ENCODE measurements at places on chromosomes 13 and 19.

GRCh38 chr13:112918746-112919145 is 50.3 kb upstream of the MCF2L start:
- DNase-seq: no peak

- DNase-seq: no peak
Observed at GRCh38 chr13:48231080-48231479, 1.9 kb upstream of the ITM2B start.

- DNase-seq: no peak
Observed at GRCh38 chr13:49893591-49893990, 42.5 kb downstream of the SPRYD7 start.

DNA sequence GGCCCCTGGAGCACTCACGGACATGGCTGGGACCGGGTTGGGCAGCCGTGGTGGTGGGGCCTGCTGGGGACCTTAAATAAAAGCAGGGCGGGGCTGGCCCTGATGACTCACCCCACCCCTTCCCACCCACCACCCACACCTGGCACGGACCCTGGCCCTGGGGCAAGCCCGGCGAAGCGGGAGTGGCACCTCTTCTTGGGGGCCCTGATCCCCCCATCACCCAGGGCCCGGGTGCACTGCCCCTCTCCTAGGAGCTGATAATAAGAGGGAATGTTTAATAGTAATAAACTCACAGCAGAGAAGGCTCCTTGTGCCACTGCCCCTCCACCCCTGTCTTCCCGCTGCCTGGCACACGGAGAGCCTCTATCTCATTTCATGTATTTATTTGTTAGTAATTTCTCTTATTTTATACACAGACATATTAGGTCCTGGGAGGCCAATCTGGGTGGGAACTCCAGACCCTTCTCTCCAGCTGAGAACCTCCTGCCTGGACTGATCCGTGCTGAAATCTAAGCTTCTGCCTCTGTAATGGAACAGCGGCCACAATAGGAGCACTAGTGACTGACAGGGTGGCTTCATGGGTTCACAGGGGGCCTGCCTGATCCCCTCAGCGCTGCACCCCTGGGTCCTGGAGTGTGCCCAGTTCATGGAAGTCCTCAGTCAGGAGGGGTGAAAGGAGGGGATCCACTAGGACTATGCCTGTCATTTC is at the start of gene LGALS7:
TSS of gene LGALS7 (minus strand) at position 49 of the 709 bp plus-strand sequence. CDS start at position 24, 25 bp downstream.
- DNase-seq: no peak

DNA sequence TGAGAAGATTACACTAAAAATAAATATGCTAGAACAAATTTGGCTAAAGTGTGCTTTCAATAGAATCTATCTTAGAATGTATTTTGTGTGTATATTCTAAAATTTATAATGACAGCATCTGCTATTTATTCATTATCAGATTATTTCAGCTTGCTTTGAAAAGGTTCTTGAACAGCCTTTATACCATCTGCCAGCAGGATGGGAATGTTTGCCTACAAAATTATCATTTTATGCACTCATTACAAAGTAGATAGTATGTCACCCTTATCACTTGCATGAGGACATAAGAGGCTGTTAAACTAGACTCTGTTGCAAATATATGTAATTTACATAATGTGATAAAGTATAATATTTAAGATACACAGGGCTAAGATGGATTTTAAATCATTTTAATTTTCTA is 1286.9 kb upstream of the PCDH20 start:
- no peak for DNase-seq

- DNase-seq: peak; percentile 78
Observed at GRCh38 chr13:24053519-24054251, 106.8 kb upstream of the SPATA13 start.

GRCh38 chr19:4660993-4661392 is 9.1 kb downstream of the MYDGF start:
- DNase-seq: no peak

- no peak for DNase-seq
Observed at GRCh38 chr19:6686628-6686975, 16.6 kb upstream of the TNFSF14 start.

- DNase-seq: no peak
Observed at GRCh38 chr19:55563261-55563690, 17.4 kb downstream of the ZNF579 start.

- no peak for DNase-seq
Observed at GRCh38 chr13:20198781-20199180, 6.0 kb upstream of the GJB2 start.

DNA sequence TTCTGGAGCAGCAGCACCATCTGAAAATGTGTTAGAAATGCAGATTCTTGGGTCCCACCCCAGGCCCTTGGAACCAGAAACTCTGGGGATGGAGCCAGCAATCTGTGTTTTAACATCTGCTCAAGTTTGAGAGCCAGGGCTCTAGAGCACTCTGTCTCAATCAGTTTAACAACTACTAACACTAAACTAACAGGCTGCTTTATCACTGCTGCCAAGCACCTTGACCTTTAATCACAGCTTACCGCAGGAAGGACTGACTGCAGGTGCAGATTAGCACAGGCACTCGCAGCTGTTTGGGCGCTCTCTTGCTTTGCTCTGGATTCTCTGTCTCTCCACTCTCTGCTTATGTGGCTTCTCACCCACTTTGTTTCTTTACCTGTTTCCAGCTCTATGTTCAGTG is 163.5 kb downstream of the MTUS2 start:
- no peak for DNase-seq

DNA sequence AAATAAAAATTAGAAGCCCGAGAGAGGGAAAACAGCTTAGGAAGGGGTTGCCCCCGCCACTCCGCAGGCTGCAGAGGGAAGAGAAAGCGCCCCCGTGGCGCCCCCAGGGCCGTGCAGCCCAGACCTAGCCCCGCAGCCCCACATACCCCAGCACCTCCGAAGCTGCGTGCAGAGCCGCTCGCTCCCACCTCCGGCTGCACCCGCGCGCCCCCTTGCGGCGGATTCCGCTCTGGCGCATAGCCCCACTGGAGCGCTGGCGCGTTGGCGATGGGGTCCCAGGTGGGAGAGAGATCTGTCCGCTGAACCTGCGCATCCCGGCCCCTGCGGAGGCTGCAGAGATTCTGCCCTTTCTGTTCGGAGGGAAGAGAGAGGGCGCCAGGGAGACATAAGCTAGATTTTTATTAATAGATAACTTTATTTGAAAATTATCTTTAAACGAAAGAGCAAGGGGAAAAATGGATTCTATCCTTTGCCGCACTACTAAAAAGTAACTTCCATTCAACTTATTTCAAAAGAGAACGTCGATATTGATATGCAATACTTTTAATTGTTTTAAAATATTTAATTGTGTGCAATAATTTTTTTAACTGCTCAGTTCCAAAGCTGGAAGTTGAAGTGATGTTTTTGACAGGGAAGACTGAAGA is 11.7 kb upstream of the CLN5 start:
- peak; percentile 93 for DNase-seq

GRCh38 chr13:100941377-100942368 is 267.1 kb upstream of the TMTC4 start:
- DNase-seq: no peak

GRCh38 chr19:50325310-50326100 is 3.7 kb downstream of the KCNC3 start:
- peak; percentile 95 for DNase-seq

DNA sequence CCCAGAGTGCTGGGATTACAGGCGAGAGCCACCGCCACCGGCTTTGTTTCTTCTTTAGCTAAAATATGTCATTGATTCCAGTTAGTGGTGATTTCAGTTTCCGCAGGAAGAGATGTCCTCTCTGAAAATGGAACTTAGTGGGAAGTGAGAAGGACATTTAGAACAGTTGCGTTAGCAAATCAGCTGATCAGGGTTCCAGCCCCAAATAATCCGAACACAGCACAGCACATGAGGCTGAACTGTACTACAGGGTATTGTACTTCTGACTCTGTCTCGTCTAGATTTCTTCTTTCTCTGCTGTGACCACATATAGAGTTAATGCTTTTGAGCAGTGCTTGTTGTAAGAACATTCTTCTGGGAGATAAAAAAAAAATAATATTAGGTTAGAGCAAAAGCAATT is 314.4 kb downstream of the MYO16 start:
- no peak for DNase-seq

DNA sequence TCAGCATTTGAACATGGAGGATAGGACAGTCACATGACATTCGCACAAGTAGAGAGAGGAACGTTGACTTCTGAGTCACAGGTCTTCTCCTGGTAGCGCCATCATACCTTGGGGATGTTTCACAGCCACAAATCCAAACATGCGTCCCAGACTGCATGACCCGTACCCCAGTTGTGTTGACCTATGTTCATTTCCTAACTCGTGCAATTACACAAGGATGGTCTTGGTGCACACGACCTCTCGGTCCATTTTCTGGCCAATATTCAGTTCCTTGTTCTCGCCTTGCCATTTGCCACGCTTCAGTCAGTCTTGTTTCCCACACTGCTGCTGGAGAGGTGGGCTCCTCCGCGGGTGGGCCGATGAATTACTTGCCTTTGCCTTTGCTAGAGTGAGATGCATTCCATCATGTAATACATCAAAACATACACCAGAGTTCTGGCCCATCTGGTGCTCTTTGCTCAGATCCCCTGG is 87.3 kb downstream of the COL4A2 start:
- DNase-seq: no peak

GRCh38 chr13:20702915-20703779 is at the start of gene IL17D:
IL17D (plus strand) TSS chr13:20703699; CDS start chr13:20704002, 303 bp downstream.
- DNase-seq: peak; percentile 63

DNA sequence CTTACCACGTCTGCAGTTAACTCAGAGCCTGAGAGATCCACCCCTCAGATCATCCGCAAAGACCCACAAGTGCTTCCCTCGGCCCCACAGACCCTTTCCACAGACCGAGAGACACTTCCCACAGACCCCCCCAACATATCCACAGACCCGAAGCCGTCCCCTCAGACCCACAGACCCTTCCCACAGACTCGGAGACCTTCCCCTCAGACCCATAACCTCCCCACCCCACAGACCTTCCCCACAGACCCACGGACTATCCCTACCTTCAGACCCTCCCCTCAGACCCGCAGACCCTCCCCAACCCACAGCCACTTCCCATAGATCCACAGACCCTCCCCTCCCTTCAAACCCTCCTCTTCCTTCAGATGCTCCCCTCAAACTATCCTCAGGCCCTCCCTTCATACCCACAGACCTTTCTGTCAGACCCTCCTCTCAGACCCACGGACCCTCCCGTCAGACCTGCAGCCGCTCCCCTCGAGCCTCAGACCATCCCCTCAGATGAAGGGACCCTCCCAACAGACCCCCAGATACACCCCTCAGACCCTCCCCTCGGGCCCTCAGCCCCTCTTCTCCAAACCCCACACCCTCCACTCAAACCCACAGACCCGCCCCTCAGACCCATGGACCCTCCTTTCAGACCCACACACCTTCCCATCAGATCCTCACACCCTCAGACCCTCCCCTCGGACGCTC is 20.1 kb upstream of the TFDP1 start:
- no peak for DNase-seq

All from GM10248 (cell line).